ENCODE measurements at places on chromosomes 7 and 10.
A peak's percentile ranks its signal among the peaks of the same experiment; 100 is the strongest.

- DNase-seq = no peak
Measured at GRCh38 chr7:4472728-4473127, 209.4 kb upstream of the FOXK1 start.

- DNase-seq = no peak
Measured at GRCh38 chr10:122510326-122510725, 49.0 kb downstream of the HTRA1 start.

DNA sequence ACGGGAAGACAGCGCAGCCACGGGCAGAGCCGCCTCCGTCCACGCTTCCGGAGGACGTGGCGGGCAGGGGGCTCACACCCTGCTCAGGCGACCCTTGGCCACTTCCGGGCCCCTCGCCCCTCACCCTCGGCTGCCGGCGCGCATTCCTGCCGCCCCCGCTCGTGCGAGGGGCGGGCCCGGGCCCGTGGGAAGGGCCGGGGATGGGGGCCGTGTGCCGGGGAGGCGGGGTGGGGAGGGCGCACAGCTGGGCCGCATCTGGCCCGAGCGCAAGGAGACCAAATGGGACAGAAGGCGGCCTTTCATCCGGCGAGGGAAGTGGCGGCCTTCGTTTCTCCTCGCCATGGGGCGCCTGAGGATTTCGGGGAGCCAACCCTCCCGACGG is 846 bp upstream of the LFNG start:
- no peak for DNase-seq

GRCh38 chr7:75590373-75591005 is 98.4 kb downstream of the SPDYE5 start:
- DNase-seq = no peak

DNA sequence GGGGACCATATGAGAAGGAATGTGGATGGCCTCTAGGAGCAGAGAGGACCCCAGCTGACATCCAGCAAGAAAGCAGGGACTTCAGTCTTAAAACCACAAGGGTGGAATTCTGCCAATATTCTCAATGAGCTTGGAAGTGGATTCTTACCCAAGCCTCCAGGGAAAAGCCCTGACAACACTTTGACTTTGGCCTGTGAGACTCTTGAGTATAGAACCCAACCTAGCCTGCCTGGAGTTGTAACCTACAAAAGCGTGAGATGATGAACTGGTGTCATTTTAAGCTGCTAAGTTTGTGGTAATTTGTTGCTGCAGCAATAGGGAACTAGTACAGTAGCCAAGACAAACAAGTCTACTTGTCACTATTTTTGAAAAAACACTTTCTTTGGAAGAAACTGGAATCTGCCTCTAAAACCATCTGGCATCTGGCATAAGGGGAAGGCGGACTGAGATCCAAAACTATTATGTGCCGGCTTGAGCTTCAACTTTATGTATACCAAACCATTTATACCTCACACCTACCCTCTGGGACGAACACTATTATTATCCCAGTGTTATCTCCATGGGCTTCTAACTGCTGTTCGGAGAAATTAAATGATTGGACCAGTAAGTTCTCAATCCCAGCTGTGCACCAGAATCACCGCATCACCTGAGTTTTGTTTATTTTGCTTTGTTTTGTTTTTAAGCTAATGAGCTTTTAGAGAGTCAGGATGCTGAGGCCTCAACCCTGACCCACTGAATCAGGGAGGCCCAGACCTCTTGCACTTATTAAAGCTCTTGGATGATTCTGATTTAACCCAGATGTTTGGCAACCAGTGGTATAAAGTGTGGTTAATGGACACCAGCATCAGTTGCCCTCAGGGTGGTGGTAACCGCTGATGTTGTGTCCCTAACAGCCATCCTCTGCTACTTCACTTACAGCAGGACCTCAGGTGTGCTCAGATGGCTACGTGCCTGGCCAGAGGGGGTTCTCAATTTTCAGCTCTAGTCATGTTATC is 83.0 kb downstream of the C1GALT1 start:
- no peak for DNase-seq

DNA sequence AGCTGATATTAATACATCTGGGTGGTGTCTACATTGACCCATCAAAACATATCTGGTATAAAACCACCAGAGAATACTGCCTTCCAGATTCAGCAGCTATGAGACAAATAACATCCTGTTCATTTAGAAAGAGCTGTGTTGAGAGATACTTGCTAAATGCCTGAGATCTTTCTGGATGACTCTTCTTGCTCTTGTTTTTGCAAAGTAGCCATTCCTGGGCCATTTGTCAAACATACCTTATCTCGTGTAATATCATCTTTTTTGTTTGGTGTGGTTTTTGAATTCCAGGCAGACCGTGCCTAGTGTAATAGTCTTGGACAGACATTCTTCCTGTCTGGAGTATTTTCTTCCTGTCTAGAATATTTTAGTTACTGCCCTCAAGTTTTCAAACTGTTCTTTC is 74.7 kb upstream of the PRR15 start:
- peak; percentile 21 for DNase-seq

Data from hepatic stellate cell (primary cell).